ENCODE measurements at places on chromosomes 11 and 22.

- no peak for DNase-seq
Measured at GRCh38 chr11:21588754-21589153, 604.1 kb upstream of the ANO5 start.

DNA sequence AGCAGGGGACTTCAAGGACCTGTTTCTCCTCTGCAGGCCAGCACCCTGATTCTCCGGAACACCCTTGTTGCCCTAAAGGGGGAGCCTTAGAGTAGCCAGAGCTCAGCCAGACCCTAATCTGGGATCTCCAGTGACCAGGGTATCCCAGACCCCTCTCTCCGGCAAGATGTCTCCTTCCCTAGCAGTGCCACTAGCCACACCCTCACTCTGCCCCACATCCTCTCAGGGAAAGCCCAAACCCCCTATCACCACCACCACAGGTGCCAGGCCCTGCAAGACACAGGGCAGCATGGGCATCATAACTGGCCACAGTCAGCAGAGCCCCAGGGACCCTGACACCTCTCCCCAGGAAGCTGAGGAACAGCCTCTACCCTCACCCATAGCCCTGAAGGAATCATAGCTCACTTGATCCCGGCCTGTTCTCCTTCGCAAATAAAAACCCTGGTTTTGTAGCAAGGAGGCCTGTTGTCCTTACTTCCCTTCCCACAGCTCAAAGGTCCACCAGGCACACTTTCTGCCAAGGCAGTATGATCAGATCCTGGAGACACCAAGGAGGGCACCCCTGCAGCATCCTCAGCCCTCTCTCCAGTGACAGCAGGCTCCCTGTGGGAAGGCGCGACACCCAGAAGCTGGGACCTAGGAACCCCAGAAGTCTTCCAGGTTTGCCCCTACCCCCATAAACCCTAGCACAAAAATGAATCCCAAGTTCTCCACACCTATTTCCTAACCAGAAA lies 4.6 kb downstream of the CFL1 start:
- DNase-seq, result no peak

DNA sequence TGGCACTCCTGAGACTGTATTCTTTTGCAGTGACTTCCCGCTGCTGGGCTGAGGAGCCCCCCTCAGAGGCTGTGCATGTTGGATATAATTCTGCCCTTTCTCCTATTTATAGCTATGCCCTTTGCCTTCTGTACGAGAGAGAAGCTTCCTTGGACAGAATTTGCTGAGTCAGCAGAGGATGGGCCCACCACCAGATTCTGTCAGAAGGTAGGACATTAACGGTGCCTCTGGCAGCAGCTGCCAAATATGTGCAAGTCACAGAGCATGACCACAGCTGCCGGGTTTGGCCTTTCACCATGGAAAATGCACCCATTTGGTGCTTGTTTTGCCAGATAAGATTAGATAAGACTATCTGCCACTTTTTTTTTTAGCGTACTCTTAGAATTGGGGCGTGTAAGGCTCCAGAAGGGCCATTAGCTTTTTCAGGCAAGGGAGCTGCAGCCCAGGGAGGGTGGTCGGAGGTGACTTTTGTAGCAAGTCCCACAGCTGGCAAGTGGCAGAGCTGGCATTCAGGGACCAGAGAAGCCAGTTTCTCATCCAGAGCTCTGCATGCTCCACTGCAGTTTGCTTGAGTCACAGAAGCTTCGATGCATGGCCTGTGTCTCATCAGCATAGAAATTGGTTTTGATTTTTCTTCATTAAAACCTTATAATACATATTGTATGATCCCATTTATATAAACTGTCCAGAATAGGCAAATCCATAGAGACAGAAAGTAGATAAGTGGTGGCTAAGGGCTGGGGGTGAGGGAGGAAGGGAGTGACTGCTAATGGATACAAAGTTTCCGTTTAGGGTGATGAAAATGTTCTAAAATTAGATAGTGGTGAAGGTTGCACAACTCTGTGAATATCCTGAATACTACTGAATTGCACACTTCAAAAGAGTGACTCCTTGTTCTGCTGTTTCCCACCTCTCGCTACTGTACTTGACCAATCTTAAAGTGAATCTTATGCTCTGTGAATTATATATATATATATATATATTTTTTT lies 15.8 kb downstream of the UPB1 start:
- no peak for DNase-seq

DNA sequence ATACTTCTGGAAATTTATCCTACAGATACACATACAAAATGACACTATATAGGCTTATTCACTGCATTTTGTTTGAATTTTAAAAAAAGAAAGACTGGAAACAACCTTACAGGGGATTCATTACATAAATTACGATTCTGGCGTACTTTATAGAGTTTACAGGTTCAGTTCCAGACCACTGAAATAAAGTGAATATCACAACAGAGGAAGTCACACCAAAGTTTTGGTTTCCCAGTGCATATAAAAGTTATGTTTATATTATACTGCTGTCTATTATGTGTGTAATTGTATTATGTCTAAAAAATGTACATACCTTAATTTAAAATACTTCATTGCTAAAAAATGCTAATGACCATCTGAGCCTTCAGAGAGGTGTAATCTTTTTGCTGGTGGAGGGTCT lies 62.0 kb downstream of the EMSY start:
- DNase-seq, result no peak

GRCh38 chr22:28855355-28856094 lies 27.8 kb upstream of the ZNRF3 start:
- DNase-seq, result peak; percentile 1

DNA sequence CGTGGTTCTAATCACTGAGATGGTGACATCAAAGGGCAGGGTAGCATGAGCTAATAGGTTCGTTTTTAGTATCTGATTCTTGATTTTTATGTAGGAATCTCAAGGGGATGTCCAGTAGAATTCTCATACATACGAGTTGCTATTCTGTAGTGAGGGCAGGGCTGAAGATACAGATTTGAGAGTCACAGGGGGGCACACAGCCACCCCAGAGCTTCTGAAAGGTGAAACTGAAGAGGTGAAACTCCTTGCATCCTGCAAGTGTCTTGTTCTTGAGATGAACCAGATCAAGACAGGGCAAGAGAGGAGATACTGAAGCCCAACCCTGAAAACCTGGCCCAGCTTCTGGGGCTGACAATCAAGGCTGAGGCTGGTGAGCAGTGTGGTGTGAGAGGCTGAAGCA lies 35.6 kb upstream of the TMEM123 start:
- DNase-seq, result no peak

GRCh38 chr11:122516686-122517085 lies 138.8 kb upstream of the UBASH3B start:
- DNase-seq, result no peak

- DNase-seq, result no peak
Measured at GRCh38 chr11:45412051-45412471, 125.9 kb upstream of the SYT13 start.

- no peak for DNase-seq
Measured at GRCh38 chr11:6481924-6482275, 599 bp downstream of the TIMM10B start.

- peak; percentile 73 for DNase-seq
Measured at GRCh38 chr11:35082321-35083180, 56.4 kb upstream of the CD44 start.

DNA sequence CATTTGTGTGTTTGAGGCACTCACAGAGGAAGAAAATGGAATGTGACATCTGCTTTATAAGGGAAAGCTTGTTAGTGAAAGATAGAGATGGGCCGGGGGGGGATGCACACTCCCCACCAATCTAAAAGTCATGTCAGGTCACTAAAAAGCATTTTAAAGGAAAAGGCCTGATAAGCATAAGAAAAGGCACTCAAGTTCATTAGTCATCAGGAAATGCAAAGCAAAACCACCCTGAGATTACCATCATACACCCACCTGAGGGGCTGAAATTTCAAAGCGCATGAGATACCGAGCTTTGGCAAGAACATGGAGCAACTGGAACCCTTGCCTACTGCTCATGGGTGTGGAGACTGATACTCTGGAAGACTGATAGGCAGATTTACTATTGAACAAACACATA lies 77.9 kb upstream of the ANO1 start:
- DNase-seq, result no peak

- no peak for DNase-seq
Measured at GRCh38 chr11:118001494-118001971, 15.3 kb downstream of the IL10RA start.

DNA sequence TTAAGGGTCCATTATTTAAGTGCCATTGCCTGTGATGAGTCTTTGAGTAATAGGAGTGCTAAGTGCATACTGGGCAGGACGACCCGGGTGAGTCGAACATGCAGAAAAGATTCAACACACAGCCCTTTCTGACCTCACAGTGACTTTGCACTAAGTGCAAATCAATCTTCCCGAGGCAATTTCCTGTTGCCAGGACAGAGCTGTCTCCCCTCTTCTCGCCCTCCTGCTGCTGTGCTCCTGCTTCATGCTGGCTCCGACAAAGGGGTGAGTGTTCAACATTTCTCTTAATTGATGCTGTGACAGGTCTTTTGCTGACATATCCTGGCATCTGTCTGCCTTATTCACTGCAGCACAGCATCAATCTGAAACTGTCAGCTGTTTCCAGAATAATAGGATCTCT lies 42.0 kb downstream of the MCHR1 start:
- no peak for DNase-seq

DNA sequence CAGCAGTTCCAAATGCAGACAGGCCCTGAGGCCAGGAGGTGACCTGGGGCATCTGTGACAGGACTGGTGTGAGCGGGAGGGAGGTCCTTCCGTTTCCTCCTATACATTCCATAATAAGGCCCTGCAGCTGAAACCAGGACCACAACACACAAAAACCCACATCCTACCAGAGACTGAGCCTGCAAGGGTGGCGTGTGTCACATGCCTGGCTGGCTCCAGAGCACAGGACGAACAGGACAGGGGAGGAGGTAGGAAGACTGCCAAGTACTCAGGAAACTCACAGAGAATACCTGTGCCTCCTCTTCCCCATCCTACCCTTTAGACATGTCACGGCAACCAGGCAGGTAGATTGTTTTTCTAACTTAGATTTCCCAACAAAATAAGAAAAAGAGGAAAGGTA lies 103.9 kb downstream of the ARL14EP start:
- no peak for DNase-seq

Measured in stimulated activated CD8-positive, alpha-beta memory T cell treated with anti-CD3 and anti-CD28 coated beads, Interleukin-4, amount 100 ng/mL, for 4 hours (primary cell).